ENCODE measurements at places on chromosomes 4 and X.

GRCh38 chr4:181008164-181008563 lies 1235.0 kb upstream of the TENM3 start:
- DNase-seq = no peak

- no peak for DNase-seq
These were observed 69.1 kb downstream of the FAM53A start for GRCh38 chr4:1614854-1615595.

GRCh38 chr4:76388160-76388908 lies 32.6 kb downstream of the CCDC158 start:
- DNase-seq = no peak

GRCh38 chrX:154417157-154417556 lies 5.8 kb downstream of the TAFAZZIN start:
- no peak for DNase-seq

- DNase-seq = no peak
These were observed 405.4 kb upstream of the CPEB2 start for GRCh38 chr4:14596904-14597303.

DNA sequence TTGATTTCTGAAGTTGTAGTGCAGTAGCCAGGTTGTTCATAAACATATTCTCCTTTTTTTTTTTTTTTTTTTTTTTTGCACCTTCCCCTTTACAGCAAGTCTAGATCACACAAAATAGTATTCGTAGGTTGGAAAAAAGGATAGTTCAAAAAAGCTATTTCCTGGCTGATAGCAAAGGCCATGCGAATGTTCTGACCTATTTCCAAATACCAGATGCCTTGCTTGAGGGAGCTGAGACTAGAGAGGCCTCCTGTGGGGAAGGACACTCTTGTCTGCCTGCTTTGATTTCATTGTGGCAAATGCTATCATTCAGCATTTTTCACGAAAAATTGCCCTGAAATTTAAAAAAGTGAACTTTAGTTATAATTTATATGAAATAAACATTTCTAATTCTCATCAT lies 111.4 kb downstream of the MAD2L1 start:
- no peak for DNase-seq

DNA sequence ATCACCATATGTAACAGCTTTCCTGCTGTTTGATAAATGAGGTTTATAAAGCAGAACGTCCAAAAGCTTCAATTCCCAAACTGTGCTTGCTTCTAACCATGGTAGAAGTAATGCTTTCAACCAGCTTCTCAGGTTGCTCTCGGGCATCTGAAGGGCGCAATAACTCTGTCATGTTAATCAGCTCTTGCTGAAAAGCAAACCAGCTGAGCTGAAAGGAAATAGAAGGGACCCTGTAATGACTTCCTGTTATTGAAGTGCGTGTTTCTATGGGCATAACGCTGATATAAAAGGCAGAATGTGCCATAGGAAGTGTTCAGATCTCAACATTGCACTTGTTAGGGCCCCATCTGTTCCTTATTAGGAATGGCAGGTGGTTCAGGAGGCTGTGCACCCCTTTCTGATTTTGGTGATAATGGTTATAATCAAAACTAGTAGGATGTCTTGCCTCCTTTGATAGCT lies 21.2 kb downstream of the HERC3 start:
- DNase-seq = no peak

DNA sequence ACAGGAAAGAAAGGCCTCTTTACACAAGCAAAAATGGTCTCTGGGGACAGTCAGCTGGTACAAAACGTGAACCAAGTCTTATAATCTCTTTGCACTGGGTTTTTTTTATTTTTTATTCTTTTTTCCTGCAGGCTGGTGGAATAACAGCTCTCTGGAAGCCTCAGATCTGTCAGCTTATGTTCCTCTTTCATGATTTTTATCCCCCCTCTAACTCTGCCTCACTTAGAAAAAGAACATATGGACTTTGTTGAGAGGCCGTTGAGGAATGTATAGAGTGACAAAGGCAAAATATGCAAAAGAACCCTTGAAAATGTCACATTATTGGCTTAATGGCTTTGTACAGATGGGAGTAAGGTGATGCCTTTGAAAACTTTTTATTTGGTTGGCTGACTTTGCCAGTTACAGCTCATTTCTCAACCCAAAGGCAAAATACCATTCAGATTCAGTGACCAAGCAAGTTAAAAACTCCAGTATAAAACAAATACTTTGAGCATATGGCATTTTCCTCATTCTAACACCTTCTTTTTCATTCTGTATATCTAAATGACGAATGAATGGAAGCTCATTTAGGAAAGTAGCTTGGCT lies 111.1 kb downstream of the RNF150 start:
- DNase-seq = no peak

DNA sequence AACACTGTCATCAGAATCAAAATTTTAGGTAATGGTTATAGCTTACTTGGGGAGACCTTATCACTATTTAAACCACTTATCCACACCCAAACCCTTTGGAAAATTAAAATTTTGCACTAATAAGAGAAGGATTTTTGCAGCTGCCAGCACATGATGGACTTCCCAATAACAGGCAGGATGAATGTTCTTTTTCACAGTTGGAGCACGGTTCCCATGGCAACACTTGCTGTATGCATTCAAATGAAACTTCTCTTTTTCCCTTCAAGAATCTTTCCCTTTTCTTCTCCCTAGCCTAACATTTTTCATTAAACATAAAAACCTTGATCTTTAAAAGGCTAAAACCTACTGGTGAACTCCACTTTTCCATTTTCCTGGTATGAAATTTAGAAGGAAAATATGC lies 768.2 kb downstream of the KCTD8 start:
- DNase-seq = no peak

DNA sequence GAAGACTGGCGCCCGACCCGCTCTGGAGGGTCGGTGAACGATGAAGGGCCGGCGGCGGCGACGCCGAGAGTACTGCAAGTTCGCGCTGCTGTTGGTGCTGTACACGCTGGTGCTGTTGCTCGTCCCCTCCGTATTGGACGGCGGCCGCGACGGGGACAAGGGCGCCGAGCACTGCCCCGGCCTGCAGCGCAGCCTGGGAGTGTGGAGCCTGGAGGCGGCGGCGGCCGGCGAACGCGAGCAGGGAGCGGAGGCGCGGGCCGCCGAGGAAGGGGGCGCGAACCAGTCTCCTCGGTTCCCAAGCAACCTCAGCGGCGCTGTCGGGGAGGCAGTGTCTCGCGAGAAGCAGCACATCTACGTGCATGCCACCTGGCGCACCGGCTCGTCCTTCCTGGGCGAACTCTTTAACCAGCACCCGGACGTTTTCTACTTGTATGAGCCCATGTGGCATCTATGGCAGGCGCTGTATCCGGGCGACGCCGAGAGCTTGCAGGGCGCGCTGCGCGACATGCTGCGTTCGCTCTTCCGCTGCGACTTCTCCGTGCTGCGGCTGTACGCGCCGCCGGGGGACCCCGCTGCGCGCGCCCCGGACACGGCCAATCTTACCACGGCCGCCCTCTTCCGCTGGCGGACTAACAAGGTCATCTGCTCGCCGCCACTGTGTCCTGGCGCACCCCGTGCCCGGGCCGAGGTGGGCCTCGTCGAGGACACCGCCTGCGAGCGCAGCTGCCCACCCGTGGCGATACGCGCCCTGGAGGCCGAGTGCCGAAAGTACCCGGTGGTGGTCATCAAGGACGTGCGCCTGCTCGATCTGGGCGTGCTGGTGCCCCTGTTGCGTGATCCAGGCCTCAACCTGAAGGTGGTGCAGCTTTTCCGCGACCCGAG lies 568 bp downstream of the CHST7 start:
- no peak for DNase-seq

- DNase-seq = no peak
These were observed 327.8 kb upstream of the CXorf51B start for GRCh38 chrX:146481735-146482134.

GRCh38 chr4:38503689-38504395 lies 160.2 kb upstream of the KLF3 start:
- no peak for DNase-seq

DNA sequence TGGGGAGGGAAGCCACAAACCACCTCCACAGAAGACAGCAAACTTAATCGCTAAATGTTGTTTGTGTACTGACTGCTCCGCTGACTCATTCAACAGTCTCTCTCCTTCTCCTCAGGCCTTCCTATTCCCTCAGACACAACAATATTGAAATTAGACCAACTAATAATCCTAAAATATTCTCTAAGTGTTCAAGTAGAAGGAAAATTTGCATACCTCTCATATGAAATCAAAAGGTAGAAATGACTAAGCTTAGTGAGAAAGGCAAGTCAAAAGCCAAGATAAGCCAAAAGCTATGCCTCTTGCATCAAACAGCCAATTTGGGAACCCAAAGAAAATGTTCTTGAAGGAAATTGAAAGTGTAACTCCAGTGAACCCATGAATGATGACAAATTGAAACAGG lies 75.7 kb upstream of the ARHGAP24 start:
- DNase-seq = no peak

DNA sequence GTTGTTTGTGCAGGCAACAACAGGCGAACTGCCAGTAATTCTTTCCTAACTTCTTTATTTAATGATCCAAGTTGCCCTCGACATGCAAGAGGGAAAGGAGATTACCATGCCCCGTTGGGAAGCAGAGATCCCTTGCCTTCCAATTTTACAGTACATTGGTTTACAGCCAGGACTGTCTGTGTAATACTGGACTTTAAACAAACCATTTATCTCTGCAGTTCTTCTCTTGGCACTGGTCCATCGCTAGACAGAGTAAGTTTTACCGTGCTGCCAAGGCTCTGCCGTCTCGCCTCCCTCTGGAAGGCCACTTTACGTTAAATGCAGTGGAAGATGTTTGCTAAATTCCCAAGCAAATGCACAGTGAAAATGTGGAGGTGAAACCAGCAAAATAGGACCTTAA lies 660.3 kb upstream of the PRKX start:
- no peak for DNase-seq

GRCh38 chr4:141220271-141220670 lies 424 bp upstream of the ZNF330 start:
- DNase-seq = no peak

- DNase-seq = no peak
These were observed 144.5 kb downstream of the GC start for GRCh38 chr4:71639380-71639779.

DNA sequence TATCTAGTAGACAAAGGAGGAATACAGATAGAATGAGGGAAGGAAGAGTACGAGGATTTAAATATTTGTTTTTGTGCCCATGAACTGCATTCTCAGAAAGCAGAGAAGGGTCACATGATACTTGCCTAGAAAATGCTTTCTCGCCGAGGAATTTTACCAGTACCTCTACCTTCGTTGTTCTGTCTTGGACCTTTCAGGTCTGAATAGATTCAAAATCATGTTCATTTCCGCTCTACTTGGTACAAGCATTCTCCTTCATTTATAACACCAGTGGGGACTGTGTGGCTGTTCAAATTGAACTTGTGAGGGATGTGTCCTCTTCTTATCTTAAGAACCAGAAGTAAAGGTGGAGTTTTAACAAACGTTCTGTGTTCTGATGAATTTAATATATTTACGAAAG lies 1.9 kb downstream of the USP38 start:
- DNase-seq = no peak

GRCh38 chr4:33340168-33340567 lies 2620.0 kb downstream of the PCDH7 start:
- no peak for DNase-seq

GRCh38 chr4:96052827-96053226 lies 212.9 kb downstream of the PDHA2 start:
- DNase-seq = no peak

DNA sequence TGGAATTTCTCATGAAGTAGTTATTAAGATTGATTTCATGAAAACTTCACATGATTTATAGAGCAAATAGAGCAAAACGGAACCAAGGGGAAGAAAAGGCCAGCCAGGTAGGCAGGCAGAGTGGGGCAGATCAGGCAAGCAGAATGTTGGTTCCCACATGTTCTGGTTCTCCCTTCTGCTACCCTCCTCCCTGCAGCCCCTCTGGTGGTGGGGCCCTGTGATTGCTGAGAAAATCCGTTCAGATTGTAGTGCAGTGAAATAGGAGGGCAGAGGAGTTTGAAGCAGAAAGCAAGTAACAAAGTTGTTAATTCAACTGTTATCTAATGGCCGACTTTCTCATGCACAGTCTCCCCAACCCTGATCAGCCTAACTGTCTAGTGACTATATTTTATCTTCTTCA lies 185.3 kb downstream of the MID1IP1 start:
- DNase-seq = no peak

GRCh38 chr4:189396435-189396834 lies 544.2 kb upstream of the FRG1 start:
- DNase-seq = no peak

DNA sequence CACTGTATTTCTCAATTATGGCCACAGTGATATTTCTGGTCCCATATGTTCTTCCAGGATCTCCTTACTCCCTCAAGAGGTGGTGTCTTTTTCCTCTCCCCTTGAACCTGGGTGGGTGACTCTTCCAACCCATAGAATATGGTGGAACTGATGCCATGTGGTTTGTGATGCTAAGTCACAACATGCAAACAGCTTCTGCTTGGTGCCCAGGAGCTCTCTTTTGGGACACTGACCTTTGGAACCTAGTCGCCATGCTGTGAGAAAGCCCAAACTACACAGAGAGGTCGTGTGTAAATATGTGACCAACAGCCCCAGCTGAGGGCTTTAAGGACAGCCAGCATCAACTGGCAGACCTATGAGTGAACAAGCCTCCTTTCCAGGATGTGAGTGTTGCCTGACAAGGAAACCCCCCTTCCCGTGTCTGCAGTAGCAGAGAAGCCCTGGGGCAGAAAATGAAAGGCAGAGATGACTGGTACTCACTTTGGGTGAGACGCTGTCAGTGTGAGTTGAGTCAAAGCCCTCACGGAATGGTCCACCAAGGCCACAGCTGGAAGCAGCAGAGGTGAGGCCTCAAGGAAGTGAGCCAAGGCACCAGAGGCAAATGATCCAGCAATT lies 223.4 kb downstream of the BCOR start:
- no peak for DNase-seq

DNA sequence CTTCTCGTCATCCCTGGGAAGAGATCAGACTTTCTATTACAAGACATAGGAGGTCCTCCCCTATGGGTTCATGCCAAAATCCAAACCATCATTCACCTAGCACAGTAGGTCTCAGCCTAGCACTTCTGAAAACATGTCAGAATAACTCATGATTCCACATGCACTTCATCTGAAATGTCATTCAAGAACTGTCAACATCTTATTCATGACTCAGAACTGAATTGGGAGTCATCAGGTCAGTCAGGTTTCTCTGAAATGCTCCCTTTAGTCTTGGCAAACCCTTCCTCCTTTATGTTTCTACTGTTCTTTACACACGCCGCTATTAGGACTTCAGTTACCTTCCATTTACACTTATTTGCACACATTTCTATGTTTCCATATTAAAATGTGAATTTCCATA lies 67.2 kb downstream of the ANTXR2 start:
- no peak for DNase-seq
